ENCODE measurements at places on chromosomes 1 and 21.

DNA sequence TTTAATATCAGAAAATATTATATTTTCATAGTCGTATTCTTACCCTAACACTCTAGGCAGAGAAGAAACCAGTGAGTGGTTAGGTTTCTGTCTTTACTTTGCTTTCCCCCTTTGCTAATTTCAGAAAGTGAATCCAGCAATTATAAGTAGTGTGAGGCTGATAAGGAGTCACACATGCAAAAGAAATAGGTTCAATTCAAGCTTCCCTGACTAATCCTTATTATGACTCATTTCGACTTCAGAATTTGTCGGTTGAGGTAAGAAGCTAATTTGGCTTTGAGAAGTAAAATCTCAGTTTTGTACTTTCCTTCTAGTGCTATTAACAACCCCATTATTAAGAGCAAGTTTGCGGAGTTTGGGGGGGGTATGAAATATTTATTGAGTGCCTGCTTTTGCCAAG, 22.4 kb downstream of the ESRRG start:
- DNase-seq, result no peak

- DNase-seq, result no peak
Observed at GRCh38 chr1:25900219-25900618, 6.0 kb downstream of the STMN1 start.

DNA sequence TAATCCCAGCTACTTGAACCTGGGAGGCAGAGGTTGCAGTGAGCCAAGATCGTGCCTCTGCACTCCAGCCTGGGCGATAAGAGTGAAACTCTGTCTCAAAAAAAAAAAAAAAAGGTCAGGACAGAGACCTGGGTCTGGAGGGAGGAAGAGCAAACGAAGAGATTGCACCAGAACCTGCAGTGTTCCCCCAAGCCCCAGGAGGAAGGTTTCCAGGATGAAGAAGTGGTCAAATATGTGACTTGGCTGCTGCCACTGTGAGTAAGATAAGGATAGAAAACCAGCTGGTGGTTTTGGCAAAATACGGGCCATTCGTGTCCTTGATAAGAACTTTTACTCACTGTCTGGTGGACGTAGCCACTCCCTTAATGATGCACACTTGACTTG, 42.2 kb downstream of the CLDN14 start:
- no peak for DNase-seq

DNA sequence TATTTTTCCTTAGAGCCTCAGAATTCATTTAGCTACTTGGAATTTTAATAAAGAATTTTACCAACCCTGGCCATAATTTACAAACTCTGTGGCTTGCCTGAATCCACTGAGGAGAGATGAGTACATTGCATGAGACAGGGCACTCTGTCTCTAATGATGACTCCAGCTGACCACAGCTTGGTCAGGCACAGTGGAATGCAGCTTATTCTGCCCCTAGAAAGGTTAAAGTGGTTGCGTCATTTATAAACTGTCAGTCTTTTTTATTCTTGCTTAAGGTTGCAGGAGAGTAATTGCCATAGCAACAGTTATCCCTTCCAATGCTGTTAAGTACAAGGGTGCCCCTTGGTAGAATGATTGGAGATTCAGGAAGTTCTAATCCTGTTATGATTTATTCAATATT, 28.3 kb downstream of the PDE4B start:
- DNase-seq, result no peak

- no peak for DNase-seq
Observed at GRCh38 chr1:89791064-89791726, 29.6 kb upstream of the LRRC8D start.

DNA sequence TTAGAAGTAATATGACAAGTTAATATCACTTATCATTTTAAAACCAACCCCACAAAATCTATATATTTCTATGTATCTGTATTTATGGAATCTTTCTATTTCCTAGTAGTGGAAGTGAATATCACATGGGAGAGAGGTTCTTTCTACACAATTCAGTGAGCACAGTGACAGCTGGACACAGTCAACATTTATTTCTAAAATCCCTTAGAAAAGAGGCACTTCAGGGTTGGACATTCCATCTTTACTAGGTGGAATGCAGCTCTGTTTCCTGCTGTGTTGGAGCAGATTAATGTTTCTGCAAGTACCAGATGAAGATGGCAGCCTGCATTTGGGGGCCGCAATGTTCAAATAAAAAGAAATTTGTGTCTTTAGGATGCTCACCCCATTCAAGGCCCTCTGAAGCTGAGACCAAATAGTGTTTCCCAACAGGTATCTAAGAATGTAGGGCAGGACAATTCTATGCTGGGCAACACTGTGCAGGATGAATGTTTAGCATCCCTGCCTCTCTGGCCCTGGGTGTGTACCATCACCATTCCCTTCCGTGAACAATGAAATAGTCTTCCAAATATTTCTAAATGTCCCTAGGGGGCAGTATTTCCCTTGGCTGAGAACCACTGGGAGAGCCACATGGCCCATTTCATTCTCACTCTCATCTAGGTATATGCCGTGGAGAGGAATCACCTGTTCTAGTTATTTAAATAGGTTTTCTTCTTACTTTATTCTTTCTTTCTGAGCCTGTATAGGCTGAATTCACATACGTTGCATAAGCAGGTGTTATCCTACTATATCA, 394.8 kb downstream of the PRDM2 start:
- DNase-seq, result no peak

DNA sequence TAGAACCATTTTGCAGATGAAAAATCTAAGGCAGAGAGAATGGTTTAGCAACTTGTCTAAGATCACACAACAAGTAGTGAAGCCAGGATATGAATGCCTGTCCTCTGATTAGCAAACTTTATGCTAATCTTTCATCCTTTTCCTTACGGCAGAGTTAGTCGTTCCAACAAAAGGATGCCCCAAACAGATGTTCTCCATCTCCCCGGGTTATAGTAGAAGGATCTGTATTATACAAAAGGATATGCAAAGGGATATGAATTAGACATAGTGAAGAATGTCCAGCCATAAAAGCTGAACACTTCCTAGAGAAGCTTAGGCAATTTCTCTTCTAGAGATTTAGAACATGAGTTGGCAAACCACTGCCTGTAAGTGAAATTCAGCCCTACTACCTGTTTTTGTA, 291.6 kb upstream of the DUSP10 start:
- DNase-seq, result no peak

GRCh38 chr1:116558140-116558549, 12.7 kb downstream of the CD58 start:
- DNase-seq, result no peak

DNA sequence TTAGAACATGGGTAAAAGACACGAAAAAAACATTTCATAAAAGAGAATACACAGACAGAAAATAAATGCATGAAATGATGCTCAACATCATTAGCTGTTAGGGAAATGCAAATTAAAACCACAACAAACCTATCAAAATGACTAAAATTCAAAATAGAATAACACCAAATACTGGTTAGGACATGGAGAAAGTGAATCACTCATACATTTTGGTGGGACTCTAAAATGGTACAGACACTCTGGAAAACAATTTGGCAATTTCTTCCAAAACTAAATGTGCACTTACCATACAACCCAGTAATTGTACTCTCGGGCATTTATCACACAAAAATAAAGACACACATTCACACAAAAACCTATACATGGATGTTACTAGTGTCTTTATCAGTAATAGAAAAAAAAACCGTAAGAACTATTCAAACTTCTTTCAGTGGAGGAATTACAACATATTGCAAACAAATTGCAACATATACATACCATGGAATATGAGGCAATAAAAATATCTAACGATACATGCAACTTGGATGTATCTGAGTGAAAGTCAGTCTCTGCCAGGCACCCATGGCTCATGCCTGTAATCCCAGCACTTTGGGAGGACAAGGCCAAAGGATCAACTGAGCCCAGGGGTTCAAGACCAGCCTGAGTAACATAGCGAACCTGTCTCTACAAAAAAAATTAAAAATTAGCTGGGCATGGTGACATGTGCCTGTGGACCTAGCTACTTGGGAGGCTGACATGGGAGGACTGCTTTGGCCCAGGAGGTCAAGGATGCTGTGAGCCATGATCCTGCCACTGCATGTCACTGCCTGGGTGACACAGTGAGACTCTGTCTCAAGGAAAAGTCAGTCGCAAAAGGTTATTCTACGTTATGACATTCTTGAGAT, 19.6 kb downstream of the HSF2BP start:
- no peak for DNase-seq

- no peak for DNase-seq
Observed at GRCh38 chr1:7575041-7575400, 196.1 kb upstream of the VAMP3 start.

DNA sequence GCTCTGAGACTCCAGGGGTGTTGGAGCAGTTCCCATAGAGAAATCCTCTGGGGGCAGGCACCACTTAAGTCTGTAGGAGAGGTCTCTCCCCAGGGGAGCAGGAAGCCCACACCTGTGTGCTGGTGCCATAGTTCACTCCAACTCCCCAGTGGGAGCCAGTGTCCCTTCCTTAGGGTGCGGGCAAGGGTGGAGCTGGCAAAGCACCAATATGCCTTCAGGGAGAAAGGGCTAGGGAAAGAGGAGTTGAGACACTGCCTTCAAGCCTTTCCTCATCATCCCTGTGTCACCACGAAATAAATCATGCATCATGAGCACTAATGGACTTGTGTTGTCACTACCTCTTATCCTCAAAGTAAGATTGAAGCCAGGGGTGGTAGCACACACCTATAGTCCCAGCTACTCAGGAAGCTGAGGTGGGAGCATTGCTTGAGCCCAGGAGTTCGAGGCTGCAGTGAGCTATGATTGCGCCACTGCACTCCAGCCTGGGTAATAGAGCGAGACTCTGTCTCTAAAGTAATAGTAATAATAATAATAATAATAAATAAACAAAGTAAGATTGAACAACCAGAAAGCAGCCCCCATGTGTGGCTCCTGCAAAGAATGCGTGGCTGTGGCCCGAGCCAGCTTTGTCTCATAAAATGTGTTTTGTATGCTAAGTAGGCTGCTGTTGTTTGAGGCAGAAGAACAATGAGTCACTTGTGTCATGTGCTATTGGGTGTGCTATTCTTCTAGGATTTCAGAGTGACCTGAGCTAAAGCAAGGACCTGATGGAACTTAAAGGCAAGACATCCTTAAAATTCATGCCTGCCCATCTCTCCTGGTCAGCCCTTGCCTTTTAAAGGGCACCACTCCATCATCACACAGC, 6.7 kb upstream of the TIE1 start:
- DNase-seq, result no peak

DNA sequence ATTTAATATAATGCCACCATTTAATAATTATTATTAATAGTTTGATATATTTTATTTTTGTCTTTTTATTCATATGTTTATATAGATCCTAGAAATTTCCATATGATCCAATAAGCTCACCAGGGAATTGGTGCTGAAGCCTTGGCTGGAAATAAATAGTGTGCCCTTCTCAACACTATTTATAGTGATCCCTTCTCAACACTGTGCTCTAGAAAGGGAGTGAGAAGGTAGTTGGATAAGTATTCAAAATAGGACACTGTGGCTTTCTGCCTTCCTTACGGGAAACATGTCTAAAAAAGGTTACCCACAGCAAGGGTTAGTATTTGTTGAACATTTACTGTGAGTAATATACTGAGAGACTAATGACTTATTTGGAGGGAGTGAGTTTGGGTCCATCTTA, 496.1 kb downstream of the NEGR1 start:
- no peak for DNase-seq
